ENCODE measurements at places on chromosomes 11 and 22.

DNA sequence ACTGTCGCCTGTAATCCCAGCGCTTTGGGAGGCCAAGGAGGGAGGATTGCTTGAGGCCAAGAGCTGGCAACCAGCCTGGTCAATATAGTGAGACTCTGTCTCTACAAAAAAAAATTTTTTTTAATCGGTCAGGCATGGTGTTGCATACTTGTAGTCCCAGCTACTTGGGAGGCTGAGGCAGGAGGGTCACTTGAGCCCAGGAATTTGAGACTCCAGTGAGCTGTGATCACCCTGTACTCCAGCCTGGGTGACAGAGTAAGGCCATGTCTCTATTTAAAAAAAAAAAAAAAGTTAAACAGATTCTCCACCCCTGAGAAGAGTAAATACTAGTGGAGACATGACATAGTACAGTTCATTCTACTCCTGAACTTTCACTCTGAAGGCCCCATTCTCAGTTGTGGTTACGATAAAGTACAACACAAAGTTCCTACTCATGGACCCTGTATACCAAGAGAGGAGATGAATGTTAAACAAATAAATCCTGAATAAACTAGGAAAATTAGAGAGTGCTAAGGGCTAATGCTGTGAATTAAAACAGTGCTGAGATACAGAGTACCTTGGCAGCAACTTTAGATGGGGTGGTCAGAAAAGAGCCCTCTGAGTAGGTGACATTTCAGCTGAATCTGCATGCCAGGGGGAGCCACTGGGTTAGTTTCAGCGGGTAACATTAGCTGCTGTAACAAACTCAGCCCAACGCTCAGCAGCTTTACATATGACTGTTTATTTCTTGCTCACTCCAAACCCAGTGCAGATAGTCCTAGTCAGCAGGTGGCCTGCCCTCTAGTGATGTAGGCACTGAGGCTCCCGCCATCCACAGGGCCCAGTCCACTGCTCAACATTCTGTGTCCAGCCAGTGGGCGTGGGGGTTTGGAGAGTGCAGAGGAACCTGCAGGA is 75.1 kb downstream of the DBX1 start:
- DNase-seq, result no peak

DNA sequence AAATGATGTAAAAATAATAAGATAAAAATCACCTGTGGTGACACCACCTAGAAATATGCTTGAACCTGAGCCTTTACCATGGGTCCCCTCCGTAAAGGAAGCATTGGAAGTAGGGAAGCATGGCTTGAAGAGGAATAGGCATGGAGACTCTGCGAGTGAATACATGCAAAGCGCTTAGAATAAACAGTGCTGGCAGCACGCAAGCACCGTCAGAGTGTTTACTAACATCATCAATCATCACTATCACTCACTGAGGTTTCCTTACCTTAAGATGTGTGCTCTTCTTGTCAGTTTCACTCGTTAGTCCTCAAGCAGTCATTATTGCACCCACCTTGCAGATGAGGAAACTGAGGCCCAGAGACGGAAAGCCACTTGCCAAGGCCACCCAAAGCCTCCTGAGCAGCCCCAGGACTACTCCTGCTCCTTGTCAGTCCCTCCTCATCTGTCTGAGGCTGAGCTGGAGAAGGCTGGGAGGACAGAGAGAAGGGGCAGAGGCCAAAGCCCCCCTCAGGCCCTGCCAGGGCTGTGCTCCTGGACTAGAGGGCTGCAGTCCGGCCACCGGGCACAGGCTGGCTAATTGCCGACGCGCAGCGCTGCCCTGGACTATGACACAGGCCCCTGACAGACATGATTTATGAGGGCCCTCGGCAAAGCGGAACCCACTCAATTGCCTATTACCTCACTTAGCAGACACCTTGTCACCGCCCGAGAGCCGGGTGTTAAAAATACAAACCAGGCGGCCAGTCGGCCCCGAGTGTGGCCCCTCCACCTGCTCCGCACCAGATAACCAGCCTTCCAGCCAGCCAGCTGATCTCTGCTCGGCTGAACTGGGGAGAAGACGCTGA is 168.9 kb downstream of the MN1 start:
- DNase-seq, result no peak

GRCh38 chr11:15913261-15913660 is 443.1 kb downstream of the SOX6 start:
- no peak for DNase-seq

GRCh38 chr22:29205252-29205593 is 473 bp upstream of the EMID1 start:
- no peak for DNase-seq

DNA sequence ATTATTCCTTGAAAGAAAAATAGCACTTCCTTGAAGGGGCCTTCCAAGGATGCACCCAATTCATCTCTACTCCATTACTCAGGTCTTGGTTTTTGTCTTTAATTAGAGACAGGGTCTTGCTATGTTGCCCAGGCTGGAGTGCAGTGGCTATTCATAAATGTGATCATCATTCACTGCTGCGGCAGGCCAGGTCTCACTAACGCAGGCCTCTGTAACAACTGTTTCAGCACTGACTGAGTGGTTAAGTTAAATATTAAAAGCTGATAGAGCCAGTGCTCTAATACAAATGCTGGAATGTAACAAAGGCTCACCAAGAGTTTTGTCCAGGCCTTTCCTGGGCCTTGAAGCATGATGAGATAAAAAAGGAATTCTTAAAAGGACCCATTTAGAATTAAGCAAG is 61.4 kb upstream of the GNAZ start:
- DNase-seq, result no peak

DNA sequence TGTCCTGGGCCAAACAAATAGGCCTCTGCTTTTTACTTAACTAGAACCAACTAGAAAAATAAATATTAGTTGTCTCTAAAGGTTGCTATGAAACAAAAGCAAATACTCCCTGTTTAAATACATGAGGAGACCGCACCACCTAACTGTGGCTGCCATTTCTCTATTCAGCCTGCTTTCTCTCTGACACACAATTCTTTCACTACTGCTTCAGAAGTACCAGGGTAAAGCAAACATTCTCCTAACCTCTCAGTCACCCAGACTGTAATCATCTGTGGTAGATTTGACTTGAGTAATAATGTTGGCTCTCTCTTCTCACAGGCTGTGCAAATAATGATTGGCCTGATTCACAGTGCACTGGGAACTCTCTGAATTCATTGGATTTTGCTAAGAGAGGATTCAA is 41.0 kb upstream of the MS4A8 start:
- no peak for DNase-seq

All from AG04449 (cell line).